ENCODE measurements at places on chromosomes 11 and 22.
A peak's percentile ranks its signal among the peaks of the same experiment; 100 is the strongest.

DNA sequence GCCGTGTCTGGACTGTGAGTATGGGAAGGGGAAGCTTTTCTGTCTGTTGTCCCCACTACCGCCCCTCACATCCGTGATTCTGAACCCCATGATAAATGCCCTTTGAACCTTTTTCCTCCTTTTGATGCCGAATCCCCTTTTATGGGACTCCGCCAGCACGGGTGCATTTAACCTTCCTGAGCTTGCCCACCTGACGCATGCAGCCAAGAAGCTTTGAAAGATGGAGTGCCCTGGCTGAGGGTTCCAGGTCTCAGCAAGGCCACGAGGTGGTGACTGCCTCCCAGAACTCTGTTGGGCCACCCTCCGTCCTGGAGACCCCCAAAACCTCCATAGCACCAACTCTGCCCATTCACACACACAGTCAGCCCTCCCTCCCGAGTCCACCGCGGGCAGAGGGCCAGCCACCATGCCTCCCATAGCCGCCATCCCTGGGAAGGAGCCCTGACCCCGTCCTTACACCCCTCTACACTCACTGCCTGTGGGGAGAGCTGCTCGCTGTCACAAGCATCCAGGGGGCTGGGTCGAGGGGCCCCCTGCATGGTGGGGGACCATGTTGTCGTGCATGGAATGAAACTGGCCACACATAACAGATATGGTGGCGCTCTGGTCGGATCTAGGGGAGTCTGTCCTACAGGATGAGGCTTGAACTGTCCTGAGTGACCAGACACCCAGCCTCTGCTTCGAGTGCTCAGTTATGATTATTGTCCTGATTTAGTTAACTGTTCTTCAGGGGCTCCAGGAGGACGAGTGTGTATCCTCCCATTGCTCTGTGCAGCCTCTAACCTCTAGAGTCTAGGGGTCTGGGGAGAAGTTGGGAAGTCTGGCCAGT is 822 bp upstream of the COMT start:
- DNase-seq = no peak

GRCh38 chr11:10181811-10182210 is 112.2 kb downstream of the SBF2 start:
- no peak for DNase-seq

- no peak for DNase-seq
These were observed 435.2 kb upstream of the B3GAT1 start for GRCh38 chr11:134847083-134847715.

DNA sequence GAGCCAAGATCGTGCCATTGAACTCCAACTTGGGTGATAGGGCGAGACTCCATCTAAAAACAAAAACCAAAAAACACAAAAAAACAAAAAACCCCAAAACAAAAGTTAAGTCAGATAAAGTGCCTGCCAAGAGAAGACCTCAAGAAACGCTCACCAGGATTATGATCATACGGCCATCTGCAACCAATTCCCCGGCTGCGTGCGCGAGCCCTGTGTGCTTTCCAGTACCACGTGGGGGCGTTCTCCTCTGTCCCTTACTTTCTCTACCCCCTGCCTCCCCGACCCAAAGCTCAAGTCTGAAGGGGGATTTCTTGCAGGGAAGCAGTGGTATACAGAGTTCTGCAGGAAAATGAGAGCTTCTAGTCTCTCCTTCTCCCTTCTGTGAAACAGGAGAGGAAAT is 10.5 kb upstream of the RPS19BP1 start:
- peak; percentile 34 for DNase-seq

DNA sequence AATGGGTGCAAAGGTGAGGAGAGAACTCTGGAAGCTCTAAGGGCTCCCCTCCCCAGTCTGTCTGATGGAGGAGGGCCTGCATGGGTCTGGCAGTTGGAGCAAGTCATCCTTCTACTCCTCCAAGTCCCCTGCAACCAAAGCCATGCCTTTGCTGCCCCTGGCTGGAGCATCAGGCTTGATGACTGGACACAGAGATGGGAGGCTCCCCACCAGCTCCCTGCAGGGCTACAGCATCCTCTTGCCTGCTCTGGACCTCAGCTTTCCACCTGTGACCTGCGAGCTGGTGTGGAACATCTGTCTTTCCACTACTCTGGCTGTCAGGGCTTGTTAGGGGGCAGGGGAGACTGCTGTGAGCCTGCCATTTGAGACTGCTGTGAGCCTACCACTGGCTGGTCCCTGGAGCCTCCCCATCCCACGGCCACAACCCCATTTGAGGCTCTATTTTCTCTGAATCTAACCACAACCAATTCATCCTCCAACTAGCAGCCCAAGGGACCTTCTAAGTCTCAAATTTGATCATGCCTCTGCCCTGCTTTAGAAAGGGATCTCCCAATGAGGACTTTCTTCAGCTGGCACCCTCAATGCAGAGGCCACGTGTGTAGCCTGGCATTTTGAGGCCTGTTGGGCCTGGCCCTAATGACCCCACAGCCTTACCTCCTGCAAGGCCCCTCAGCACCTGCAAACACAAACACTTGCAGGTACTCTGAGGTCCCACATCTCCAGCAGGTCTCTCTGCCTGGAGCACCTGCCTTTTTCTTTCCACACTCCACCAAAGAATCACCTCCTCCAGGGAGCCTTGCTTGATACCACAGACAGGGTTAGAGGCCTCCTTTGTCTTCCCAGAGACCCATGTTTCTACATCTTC is 9.9 kb downstream of the P2RY6 start:
- no peak for DNase-seq

DNA sequence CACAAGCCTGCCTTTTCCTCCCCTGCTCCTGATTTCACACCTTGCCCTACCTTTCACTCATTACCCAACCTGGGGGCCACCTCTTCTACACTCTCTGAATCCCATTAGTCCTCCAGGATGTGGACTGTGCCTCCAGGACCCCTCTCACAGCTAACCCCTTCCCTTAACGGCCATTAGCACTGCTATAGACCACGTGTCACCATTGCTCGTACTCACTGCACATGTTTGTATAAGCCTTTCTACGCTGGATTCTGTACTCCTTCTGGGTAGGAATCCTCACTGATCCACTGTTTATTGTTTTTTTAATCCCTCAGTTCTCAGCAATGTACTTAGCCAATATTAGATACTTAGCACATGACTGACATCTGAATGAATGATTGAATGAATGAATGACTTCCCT is 40.9 kb downstream of the KIRREL3 start:
- no peak for DNase-seq

DNA sequence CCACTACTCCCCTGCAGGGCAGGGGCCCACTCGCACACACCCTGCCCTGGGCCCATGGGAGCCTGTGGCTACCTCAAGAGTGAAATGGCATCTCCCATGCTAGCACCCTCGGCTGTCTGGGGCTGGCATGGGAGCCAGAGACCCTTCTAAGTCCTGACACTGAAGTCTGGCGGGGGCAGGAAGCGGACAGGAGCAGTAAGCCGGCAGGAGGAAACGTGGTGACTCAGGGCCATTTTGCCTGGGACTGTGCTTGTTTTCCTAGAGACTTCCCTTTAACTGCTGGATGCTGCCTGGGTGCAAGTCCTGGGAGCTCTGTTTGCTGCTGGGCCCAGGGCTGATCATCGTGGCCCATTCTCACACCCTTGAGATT is 16.8 kb downstream of the RELT start:
- DNase-seq = no peak

DNA sequence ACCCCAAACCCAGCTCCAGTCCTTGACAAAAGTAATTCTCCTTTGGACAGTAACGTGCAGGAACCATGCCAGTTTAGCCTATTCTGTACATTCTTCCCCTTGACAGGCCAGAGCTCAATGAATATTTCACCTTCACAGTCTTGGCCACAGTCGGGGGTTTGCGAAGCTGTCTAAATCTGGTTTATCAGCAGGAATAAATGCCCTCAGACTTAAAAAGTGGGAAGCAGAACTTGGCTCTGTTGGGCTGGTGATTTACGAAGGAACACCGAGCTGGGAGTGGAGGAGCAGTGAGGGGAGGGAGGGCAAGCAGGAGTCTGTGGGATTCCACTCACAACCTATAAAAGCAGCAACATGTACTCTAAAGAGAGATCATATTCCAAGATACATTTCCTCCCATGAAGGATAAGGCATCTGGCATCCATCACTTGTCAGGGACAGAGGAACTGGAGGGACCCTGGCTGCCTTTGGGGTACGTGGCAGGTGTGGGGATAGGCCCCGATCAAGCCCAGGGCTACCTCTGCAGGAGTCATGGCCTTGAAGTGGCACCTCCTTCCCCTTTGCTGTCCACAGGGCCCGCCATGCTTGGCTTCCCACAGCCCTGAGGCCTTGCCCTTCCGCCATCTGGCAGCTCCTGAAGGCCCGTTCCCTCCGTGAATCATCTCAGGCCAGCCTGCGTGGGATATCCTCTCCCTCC is 154.3 kb downstream of the ADAMTS15 start:
- DNase-seq = no peak

DNA sequence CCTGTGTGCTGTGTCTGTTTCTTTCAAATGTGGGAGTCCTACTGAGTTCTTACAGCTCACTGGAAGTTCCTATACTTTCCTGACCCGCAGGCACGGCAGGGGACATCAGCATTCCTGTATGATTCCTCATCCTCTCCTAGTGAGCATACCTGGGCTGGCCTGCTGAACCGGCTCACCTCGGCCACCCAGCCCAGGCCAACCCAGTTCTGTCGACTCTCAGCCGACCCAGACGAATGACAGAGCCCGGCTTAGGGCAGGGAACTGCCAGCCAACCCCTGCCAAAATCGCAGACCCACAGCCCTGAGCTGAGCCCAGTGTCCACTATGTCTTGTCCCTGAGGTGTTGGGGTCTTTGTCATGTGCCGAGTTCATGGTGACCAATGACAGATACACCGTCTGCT is 339.7 kb downstream of the BRD1 start:
- no peak for DNase-seq

DNA sequence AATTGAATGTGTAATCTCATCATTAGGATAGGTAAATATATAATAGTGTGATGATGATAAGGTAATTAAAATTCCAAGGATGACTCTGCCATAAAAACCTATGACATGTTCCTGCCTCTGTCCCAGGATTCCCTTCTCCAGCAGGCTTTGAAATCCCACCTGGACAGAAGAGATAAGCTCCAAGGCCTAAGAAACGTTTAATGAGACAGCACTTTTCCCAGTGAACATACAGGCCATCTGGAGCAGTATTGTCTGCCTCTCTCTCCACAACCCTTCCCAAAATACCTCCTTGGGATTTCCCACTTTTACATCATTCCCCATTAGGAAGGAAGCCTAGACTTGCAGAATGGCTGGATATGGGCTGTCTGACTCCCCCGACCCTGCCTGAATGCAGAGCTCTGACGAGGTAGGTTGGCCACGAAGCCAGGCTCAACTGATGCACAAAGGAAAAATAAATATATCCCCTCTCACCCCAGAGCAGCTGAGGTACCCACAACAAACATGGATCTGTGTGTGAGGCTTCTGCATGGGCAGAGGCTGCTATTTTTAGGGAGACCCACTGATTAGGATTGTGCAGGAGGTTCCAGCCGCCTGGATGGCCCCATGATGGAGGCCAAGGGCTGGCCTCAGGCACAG is 71.0 kb downstream of the TMPRSS5 start:
- no peak for DNase-seq

DNA sequence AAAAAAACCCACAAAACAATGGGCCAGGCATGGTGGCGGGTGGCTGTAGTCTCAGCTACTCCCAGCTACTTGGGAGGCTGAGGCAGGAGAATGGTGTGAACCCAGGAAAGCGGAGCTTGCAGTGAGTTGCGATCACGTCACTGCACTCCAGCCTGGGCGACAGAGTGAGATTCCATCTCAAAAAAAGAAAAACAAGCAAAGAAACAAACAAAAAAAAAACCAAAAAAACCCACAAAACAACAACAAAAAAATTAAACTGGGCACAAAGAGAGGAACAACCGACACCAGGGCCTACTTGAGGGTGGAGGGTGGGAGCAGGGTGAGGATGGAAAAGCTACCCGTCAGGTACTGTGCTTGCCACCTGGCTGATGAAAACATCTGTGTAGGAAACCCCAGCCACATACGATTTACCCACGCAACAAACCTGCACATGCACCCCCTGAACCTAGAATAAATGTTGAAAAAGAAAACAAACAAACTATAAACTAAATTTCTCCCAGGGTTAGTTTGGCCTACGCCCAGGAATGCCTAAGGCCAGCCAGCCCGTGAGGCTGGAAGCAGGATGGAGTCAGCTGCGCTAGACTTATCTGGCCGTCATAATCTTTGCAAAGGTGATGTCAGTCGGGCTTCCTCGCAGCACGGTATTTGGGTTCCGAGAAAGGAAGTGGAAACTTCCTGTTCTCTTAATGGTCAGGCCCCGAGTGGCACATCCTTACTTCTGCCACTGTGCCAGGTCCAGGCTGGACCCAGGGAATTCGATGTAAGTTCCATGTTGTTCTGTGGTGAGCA is 21.9 kb upstream of the CYB5R3 start:
- DNase-seq = no peak

DNA sequence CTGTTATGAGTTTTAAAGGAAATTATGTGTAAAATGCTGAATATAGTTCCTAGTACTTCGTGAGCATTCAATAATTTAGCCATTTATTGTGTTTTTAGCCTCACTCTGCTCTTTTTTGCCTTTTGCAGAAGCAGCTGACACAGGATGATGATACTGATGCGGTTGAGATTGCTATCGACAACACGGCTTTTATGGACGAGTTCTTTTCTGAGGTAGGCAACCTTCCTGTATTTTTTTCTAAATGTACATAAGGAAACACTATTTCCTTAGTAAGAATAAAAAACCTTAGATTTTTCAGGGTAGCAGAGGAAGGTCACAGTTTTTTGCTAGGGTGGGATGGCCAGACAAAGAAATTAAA is 17.9 kb downstream of the STX3 start:
- no peak for DNase-seq

GRCh38 chr11:61764606-61765260 is 12.3 kb downstream of the MYRF start:
- DNase-seq = no peak

DNA sequence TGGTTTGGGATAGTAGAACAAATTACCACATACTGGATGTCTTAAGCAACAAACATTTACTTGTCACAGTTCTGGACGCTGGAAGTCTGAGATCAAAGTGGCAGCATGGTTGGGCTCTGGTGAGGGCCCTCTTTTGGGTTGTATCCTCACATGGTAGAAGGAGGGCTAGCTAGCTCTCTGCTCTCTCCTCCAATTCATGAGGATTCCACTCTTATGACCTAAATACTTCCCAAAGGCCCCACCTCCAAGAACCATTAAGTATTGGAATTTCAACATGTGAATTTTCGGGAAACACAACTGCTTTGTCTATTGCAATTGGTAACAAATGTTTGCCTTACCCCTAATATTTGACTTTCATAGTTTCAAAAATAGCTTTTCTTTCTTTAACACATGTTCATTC is 52.6 kb downstream of the MUC15 start:
- DNase-seq = no peak

GRCh38 chr11:85661972-85662664 is 2.8 kb downstream of the CREBZF start:
- DNase-seq = no peak

DNA sequence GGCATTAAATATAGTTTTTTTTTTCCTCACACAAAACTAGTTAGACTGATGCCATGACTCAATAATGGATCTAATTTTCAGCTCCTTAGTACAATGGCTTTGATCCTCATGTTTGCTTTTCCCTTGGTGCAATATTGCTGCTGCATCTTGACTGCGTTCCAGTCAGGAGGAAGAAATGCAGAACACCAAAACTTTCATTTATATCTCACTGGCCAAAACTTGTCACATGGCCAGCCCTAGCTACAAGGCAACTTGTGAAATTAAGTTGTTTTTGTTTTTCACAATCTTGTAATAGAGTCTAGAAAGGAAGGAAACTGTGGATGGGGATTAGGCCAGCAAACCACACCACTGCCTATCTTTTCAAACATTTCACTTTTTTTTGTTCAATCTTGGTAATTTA is 36.7 kb downstream of the SMC1B start:
- DNase-seq = no peak

- no peak for DNase-seq
These were observed 9.2 kb upstream of the OR9Q2 start for GRCh38 chr11:58179648-58180047.

- no peak for DNase-seq
These were observed 6.5 kb downstream of the PTPMT1 start for GRCh38 chr11:47571895-47572294.
